ENCODE measurements at places on chromosomes 5 and 9.

GRCh38 chr9:134618833-134619447 lies 22.7 kb upstream of the COL5A1 start:
- DNase-seq = no peak

DNA sequence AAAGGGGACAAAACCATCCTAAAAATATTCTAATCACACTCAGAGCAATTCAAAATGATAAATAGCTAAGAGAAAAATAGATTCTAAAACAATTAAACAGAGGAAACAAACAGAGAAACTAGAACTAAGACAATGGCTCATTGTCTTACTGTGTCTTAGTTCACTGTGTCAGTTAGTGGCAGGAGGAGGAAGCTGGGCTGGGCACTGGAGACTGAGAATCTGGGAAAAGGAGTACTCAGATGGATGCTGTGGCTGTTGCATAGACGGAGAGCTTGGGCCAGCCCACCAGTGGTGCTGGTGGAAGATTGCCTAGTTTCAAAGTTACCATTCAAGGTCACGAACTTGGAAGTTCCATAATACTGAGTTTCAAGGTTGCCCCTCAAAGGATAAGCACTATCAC lies 94.7 kb upstream of the IFNK start:
- no peak for DNase-seq

- no peak for DNase-seq
Measured at GRCh38 chr9:79616971-79617370, 45.2 kb downstream of the TLE4 start.

DNA sequence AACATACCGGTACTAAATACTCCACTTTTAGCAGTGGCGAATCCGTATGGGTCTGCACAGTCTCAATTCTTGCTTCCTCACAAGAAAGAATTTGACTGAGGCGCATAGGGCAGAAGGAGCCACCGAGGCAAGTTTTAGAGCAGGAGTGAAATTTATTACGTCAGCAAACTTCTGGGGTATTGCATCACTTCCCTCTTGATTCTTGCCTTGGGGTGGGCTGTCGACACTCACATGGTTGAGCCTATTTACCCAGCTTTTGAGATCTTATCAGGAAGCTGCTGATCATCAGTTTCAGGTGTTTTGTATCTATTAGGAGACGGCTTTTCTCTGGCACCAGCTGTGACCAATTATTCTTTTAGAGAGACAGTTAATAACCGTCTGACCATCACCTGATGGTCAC lies 111.5 kb upstream of the CCNH start:
- DNase-seq = no peak

DNA sequence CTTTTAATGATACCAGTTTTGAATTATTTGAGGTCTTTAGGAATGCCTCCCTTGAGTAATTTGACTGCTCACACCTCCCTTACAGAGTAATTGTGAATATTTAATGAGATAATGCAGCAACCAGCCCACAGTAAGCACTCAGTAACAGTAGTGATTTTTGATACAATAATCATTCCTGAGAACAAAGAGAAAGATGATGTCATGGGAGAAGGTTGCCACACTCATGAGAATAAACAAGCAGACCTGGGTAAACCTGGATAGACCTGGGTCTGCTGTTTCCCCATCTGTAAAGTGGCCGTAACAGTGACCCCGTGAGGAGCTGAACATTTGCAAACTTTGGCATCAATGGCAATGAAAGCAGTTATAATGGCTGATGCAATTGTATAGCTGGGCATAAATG lies 4.2 kb downstream of the C1QTNF2 start:
- DNase-seq = no peak

DNA sequence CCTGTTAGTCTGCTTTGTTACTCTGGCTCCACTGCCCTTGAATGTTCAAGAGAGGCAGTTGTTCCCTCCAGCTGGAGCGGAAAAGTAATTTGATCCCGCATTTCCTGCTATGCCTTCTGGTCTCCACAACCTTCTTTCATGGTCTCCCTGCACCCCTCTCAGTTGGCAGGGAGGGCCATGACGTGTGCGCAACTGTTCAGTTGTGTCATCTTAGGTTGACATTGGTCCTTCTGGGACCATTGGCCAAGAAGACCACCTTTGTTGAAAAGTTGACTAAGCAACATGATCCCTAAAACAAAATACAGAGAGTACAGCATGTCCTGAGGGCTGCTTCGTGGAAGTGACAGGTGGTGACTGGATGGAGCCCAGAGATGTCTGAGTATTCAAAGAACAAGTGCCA lies 192.5 kb upstream of the TUT7 start:
- no peak for DNase-seq

- no peak for DNase-seq
Measured at GRCh38 chr9:69719983-69720382, 39.8 kb downstream of the PTAR1 start.
